NCI-H1105 treated with DMSO at 0.1 percent for 48 hours (cell line): ENCODE measurements at places on chromosomes 12 and 14.

DNA sequence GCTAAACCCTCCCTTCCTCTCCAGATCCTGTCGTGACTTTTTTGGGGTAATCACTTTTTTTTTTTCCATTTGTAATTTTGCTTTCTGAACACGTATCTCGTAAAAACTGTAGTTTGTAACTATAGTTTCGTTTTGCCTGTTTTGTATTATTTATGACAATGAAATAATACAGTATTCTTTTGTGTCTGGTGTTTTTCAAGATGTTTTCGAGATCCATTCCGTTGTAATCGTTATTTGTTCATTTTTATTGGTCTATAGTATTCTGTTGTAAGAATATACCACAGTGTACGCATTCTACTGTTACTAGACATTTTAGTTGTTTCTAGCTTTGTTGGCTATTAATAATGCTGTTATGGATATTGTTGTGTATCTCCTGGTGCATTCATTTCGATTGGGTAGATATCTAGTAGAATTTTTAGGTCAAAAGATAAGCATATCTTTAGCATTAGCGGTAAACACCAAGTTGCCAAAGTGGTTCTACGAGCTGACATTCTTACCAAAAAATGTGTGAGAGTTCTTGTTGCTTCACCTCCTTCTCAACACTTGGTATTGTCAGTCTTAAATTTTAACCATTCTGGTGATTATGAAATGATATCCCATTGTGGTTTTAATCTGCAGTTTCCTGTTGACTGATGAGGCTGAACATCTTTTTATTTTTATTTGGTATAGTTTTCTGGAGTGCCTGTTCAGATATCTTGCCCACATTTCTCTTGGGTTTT, 92.3 kb upstream of the EVL start:
- no peak for DNase-seq

DNA sequence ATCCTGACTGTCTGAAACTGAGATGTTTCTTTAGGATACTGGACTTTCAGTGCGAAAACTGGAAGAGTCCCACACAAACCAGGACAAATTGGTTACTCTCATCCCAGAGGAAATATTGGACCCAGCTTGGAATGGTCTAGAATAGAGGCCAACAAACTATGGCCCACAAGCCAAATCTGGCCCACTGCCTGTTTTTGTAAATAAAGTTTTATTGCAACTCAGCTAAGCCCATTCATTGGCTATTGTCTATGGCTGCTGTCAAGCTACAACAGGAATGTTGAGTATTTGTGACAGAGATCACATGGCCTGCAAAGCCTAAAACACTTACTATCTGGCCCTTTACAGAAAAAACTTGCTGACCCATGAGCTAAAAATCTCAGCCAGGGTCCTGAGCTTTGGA, 6.5 kb downstream of the WSCD2 start:
- no peak for DNase-seq

DNA sequence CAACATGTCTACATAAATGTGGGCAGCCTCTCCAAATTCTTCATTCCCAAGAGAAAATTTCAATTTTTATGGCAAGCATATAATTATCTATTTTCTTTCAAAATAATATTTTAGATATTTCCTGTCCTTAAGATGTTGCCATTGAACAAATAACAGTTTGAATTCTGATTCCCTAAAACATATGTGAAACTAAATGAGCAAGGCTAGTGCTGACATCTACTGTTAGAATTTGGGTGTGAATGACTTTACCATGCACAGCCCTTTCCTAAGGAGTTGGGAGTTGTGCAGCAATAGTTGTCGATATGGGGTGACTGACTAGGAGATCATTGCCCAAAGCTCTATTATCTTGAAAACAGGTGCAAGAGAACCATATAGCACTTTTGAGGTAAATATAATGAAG, 108.2 kb upstream of the SLC38A4 start:
- peak; percentile 41 for DNase-seq

- no peak for DNase-seq
These were observed 68.9 kb downstream of the SPPL3 start for GRCh38 chr12:120835304-120835612.

- DNase-seq: no peak
These were observed 78.6 kb downstream of the POLR3B start for GRCh38 chr12:106436164-106436563.

DNA sequence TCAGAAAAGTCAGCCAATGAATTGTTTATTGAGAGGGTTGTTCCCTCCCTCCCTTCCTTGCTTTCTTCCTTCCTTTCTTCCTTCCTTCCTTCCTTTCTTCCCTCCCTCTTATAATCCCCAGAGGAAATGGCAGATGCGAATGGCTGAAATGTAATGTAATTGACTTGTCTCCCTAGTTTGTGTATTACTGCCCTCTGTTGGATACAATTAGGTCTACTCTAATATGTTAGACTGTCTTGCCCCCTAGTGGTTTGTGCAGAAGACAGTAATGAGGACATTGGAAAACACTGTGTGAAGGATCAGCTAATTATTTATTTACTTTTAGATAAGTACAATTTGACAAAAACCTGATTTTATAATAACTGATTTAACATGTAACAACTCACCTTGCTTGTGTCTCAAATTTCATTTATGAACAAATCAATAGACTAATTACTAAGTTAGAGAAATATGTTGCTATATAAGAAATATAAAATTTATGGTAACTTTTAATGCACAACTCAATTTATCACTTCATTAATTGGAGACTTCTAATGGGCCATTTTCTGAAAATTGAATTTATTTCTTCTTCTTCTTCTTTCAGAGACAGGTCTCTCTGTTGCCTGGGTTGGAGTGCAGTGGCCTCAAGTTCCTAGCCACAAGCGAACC, 229.8 kb upstream of the LRIG3 start:
- peak; percentile 73 for DNase-seq

DNA sequence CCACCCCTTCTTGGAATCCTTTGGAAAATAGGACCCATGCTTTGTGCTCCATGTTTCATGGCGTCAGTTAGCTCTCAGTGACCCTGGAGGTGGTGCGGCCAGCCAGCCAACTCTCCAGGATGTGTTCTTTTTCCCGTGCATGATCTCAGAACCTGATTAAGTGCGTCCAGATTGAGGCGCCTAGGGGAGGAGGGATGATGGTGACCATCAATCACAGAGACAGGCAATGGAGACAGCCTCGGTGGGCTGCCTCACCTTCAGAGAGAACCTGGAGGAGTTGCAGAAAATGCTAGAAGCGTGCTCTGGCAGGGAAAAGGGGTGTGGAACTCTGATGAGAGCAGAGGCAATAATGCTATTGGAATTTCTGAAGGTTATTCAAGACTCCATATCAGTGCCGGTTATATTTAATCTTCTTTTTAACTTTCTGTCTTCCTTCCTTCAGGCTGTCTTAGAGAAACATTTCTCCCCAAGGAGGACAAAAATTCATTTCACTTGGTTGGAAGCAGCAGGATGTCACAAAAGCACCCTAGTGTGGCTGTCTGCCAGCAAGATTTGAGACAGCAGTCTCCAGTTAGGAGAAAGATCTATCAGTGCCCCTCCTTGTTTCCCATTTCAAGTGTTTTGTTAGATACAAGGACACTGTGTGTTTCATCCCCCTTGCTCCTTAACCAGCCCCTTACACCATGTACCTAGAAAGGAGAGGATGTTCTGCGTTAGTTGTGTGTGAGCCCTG, 53.3 kb upstream of the IGF1 start:
- no peak for DNase-seq

DNA sequence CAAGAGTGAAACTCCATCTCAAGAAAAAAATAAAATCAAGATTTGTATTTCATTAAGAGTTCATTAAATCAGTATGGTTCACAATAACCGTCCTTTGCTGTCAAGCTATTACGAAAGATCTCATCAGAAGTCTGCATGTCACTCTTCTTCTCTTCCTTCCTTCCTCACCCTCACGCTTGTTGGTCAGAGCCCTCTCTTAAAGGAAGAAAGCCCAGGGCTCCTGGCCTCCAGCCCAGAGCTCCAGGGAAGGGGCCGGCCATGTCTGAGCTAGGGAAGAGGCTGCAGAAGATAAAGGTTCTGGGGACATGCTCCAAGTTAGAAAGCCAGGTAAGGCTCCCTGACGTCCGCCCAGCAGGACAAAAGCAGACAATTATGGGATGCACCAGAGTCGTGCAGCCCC, 43.1 kb upstream of the DLK1 start:
- no peak for DNase-seq

DNA sequence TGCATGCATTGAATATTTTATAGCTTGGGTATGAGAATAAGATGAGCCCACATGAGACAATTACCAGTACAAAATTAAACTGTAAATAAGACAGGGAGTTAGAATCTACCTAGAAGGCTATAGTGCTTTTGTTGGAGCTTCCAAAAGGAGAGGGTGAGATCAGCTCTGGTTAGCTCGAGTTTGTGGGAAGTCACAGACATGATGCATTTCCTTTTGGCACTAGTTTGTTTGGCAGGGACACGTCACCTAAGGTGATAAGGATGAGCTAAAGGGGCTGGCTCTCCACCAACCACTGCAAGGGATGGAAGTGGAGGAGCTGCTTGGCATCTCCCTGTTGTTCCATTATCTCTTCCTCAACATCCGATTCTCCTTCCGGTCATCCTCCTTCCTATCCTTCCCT, 48.5 kb upstream of the CPM start:
- DNase-seq: no peak
